Lower leg skin (tissue), 4 donors: ENCODE measurements at places on chromosomes 3 and 15.

DNA sequence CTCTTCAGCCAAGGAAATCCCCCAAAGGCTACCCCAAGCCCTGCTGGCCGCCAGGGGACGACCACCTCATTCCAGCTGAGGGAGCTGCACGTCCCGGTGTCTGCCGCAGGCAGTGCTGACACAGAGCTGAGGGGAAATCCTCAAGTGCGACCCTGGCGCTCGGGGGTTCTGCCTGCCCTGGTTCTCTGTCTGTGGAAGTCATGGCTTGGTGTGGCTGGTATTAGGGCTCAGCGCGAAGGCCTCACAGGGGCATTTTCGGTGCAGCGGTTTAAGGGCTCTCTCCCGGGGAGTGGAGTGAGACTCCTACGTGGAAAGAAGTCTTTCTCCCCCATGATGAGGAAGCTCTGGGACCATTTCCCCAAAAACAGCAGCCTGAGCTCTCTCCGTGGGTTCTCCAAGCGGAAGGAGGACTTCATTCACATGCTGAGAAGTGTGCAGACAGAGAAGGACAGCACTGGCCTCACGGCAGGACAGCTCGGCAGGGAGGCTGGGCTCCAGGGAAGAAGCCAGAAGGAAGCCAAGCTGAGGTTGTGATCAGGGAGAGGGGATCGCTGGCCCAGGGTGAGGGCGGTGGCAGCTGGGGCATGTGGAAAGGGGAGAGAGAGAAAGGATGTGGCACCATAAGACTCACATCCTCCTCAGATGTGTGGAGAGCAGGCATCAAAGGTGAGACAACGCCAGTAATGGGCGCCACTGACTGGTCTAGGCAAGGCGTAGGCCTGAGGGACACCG, 48.6 kb downstream of the KLF15 start:
- DNase-seq: peak; percentile 3

DNA sequence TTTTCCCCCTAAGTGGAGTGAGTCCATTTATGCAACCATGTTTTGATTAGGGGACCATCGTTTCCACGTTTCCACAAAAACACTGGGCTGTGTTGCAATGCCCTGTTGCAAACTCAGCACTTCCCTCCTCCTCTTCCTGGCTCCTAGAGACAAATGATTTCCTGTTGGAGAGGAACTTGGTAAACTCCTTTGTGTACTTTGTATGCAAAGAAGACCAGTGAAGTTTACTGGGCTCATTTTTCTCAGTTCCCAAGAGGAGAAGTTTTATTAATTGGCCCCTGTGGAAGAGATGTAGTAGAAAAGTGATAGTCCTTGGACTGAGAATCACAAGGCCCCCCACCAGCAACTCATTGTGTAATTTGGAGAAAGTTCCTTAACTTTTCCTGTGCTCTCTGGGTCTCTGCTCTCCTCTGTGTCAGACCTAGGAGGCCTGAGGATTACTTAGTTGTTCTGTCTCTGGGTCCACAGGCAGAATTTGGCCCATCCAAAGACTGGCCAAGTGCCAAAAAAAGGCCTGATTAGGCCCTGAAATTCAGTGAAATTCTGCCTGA, 95.0 kb downstream of the ATG7 start:
- DNase-seq: peak; percentile 55

GRCh38 chr3:31567036-31567435, 34.3 kb downstream of the STT3B start:
- DNase-seq: no peak

GRCh38 chr3:194329583-194329965, 21.6 kb downstream of the CPN2 start:
- no peak for DNase-seq

- DNase-seq: no peak
These were observed 300.2 kb upstream of the GPR149 start for GRCh38 chr3:154730186-154730585.

DNA sequence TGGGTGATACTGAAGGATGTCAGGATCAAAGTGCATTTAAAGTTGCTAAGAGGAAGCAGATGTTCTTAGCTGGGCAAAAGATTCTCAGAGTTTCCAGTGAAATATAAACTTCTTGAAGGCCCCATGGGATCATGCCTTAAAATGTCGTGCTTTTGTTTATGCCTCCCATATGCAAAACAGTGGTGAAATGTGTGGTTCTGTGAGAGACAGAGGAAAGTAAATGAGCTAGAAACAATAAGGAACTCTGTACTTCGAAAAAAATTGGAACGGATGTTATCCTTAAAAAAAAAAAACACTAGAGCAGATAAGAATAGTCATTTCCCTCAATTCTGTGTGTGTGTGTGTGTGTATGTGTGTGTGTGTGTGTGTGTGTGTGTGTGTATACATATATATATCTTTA, 497.0 kb upstream of the TBL1XR1 start:
- DNase-seq: no peak

GRCh38 chr15:29945943-29946596, 123.8 kb upstream of the TJP1 start:
- no peak for DNase-seq
